NCI-H1105 treated with DMSO at 0.1 percent for 48 hours (cell line): ENCODE measurements at places on chromosomes 2 and 18.

DNA sequence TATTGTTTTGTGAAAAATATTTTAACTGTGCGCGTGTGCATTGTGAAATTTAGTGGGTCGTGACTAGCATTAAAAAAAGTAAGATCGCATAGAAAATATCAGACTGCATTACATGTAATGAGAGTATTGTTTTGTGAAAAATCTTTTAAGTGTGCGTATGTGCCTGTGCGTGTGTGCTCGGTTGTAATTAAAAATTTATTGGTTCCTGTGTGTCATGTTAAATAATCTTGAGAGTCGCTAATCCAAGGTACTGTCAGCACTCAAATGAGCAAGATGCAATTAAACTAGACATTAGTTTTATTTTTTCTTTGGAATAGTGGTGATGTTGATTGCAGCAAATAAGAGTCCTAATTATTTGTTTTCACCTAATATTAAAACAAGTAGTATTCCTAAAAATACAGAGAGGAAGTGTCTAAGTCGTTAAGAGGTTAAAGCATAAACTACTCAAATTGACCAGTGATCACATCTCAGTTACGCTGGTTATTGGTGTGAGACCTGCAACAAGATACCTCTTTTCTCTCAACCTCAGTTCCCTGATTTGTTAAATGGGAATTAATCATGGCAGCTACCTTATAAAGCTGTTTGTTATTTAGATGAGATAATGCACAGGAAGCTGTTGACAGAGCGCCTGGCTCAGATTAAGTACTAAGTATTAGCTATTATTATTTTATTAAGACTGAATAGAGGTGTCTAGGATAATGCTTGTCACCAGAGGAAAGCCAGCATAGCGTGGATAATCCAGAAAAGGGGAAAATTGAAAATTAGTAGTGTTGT lies 1.9 kb downstream of the ZDBF2 start:
- DNase-seq, result peak; percentile 10

GRCh38 chr18:74861154-74861553 lies 263.5 kb downstream of the ZNF407 start:
- DNase-seq, result no peak

- DNase-seq, result no peak
These were observed 472.0 kb downstream of the DCDC2C start for GRCh38 chr2:4175343-4175742.

DNA sequence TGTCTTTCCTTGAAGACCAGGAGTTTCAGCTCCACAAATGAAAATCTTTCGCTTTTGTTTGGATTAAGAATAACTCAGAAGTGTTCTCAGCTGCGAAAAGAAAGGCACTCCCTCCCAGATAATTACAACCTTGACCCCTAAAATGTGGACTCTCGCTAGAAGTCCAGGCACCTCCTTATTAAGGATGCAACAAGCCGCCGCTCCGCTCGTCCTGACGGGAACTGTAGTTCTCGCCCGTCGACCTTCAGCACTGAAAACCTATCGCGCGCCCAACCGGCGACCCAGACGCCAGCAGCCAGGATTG lies 559 bp downstream of the IMMT start:
- peak; percentile 89 for DNase-seq

GRCh38 chr18:35776473-35776872 lies 194.9 kb downstream of the GALNT1 start:
- no peak for DNase-seq

DNA sequence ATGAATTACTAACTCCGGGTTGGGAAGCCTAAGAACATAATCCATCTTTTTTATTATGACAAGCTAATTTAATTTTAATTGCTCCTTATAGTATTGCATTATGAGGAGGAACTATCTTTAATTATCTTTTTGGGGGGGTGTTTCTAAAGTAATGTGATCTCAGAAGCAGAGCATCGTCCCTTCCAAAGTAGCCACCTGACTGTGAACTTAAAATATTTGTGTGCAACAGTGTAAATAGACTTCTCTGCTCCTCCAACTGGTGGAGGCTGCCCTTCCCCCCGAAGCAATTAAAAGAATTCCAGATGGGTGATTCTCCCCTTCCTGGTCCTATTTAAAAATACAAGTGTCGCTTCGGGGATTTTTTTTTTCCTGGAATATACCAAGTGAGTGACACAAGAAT lies 55.7 kb downstream of the TCF7L1 start:
- DNase-seq, result peak; percentile 20

GRCh38 chr2:230868161-230868946 lies 3.6 kb downstream of the ITM2C start:
- DNase-seq, result peak; percentile 21

- no peak for DNase-seq
These were observed 213.4 kb downstream of the CDH20 start for GRCh38 chr18:61546590-61546989.

DNA sequence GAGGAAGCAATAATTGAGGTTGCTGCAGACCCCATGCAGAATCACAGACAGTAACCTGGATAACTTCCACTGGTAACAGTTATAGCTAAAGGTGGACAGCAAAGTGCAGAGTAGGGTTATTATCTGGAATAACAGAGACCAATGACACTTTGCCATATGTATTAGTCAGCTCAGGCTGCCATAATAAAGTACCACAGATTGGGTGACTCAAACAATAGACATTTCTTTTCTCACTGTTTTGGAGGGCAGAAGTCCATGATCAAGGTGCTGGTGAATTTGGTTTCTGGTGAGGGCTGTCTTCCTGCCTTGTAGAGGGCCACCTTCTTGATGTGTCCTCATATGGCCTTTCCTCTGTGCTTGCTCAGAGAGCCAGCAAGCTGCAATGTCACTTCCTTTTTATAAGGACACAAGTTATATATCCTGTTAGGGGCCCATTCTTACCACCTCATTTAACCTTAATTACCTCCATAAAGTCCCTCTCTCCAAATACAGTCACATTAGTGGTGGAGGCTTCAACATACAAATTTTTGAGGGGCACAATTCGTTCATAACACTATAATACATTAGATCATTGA lies 191.0 kb upstream of the LRP1B start:
- no peak for DNase-seq

DNA sequence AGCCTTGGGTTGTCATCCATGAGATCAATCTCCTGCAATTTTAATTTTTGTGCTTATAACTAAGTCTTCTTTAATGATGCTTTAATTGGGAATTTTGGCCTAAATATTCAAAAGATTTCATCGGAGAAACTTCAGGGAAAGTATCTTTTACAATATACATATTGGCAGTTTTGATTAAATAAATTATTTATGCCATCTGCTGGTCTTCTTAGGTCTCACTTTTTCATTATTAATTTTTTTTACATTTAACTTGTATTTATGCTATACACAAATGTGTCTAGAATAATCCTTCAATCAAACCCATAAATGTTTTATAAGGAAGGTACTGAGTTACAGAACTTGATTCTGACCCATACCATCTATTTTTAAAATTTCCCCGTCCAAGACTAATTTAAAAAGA lies 95.1 kb upstream of the XPO1 start:
- no peak for DNase-seq

GRCh38 chr18:45981821-45982220 lies 14.7 kb upstream of the EPG5 start:
- no peak for DNase-seq

DNA sequence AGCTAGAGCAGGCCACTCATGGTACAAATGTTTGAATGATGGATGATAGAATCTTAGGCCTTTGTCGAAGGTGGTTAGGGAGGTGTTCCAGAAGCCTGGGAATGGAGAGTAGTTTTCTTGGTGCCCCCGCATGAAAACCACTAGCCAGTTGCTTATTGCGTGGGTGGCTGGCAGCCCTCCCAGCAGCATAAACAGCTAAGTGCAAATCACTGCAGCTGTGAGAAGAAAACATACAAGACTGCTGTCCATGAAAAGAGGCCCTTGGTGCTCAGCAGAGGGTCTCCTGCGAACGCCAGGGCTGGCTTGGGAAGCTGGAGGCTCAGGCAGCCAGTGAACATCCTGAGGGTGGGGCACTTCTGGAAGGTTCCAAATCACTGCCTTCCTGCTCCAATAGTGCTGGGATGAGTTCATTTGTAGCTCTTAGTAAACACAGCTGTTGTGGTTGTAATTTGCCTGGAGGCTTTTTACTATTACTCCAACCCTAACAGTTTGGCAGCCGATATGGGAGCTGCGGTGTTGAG lies 118.8 kb downstream of the MGAT5 start:
- no peak for DNase-seq

GRCh38 chr2:31233231-31233630 lies 721 bp upstream of the EHD3 start:
- DNase-seq, result peak; percentile 14

DNA sequence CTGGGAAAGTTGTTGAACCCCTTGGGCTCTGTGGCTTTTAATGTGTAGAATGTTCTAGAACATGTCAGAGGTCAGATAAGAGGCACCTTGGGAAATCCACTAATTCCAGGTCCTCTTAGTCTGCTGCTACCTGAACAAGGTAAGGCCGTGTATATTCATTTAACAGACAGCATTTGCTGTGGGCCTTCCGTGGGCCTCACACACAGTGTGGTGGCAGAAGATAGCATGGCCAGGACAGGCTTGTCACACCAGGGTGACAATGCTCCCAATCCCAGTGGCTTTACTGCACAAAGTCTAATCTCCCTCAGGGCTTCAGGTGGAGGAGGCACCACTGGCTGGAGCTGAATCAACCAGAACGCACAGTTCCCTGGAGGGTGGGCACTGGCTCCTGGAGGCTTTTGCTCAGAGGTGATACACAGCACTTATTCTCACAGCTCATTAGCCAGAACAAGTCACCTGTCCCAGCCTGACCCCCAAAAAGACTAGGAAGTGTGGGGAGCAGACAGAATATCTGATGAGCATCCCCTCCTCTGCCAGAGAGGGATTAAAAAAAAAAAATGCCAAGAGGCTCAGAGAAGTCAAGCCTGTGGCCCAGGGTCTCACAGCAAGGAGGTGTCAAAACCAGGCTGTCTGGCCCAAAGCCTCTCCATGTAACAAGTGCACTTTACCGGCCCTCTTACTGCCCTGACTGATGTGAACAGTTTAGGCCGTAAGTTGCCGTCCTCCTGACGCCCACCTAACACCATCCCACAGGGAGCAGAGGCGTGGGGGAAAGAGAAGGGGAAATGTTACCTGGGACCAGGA lies 216.9 kb upstream of the RAB6C start:
- DNase-seq, result no peak

- DNase-seq, result no peak
These were observed 109.1 kb downstream of the RTP5 start for GRCh38 chr2:241978670-241979069.

DNA sequence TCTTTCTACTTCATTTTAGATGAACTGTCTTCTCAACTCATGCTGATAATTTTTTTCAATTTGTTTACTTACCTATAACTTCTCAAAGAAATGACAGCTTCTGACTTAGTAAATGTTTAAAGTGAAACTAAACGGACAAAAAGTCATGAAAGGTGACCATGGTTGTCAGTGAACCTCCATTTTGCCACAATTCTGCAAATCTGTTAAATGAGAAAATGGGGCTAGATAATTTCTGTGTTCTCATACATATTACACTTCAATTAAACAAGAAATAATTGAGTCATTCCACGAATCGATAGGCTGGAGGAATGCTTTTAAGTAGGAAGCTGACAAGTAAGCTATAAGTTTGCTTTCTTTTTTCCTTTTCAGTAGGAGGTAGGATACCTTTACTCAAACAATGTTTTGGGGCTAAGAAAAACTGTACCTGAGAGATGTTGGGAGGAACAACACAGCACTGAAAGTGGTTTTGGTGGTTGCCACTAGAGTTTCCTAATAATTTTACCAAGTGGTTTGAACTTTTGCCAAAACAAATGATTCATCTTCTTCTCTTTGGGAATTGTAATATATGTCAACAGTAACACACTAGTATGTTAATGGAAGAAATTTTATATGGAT lies 17.1 kb downstream of the DYNAP start:
- peak; percentile 55 for DNase-seq
